ENCODE measurements at places on chromosomes 1 and 21.
A peak's percentile ranks its signal among the peaks of the same experiment; 100 is the strongest.

- no peak for DNase-seq
Measured at GRCh38 chr1:15963968-15964648, 11.8 kb downstream of the ZBTB17 start.

DNA sequence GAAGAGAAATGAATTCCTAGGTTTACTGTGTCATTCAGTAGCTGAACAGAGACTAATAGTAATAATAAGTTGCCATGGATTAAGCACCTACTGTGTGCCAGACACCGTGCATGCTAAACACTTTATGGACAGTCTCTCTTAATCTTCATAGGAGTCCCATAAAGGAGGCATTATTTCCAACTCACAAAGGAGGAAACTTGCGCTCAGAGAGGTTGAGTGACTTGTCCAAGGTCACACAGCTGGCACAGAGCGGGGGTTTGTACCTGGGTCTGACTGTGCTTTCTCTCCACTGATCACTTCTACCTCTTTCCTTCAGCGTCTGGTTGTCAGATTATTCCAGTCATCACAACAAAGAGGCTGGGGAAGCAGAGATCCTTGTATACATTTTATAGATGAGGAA is 91.3 kb downstream of the KIRREL1 start:
- DNase-seq, result no peak

GRCh38 chr1:151499365-151499764 is 11.8 kb upstream of the CGN start:
- peak; percentile 64 for DNase-seq

- DNase-seq, result no peak
Measured at GRCh38 chr1:81377406-81377805, 423.3 kb upstream of the ADGRL2 start.

- no peak for DNase-seq
Measured at GRCh38 chr1:230163205-230163604, 96.2 kb downstream of the GALNT2 start.

- no peak for DNase-seq
Measured at GRCh38 chr1:82401116-82401515, 600.4 kb downstream of the ADGRL2 start.

GRCh38 chr1:88088481-88088880 is 595.6 kb upstream of the PKN2 start:
- DNase-seq, result no peak

GRCh38 chr1:147647796-147648633 is 22.3 kb downstream of the ACP6 start:
- no peak for DNase-seq

GRCh38 chr1:6628971-6629479 is 4.4 kb downstream of the THAP3 start:
- DNase-seq, result no peak

GRCh38 chr21:16587681-16588375 is 858.0 kb downstream of the USP25 start:
- peak; percentile 26 for DNase-seq

GRCh38 chr1:41582004-41582325 is 97.5 kb upstream of the EDN2 start:
- no peak for DNase-seq

DNA sequence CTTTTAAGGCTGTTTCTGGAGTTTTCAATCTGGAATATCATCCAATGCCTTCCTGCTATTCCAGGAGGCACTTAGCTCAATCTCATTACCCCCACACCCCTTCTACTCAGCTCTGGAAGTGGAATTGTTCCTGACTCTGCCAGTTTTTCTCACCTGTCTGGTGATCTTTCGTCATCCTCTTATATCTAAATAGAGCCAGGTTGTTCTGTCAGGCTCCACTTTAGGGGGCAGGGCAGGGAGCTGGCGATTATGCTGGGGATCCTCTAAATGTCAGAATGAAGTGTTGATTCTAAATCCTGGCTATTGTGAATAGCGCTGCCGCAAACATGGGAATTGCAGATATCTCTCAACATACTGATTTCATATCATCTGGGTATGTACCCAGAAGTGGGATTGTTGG is 63.6 kb upstream of the ETV3 start:
- no peak for DNase-seq

DNA sequence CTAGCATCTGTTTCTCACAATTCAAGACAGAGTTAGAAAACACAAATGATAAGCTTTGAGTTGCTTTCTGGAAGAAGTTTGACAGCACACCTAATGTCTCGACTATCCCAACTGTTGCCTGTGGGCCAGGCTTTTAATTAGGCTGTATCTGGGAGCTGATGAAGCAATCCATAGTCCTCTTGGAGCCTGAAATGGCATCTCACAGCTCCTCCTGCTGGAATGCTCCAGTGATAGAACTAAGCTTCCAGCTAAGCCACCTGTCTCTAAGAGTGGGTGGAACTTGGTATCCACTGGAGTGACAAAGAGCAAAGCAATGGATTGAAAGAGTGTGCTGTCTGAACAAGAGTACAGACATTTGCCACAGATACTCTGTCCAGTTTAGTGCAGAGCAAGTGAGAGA is 605.3 kb upstream of the NR5A2 start:
- no peak for DNase-seq

DNA sequence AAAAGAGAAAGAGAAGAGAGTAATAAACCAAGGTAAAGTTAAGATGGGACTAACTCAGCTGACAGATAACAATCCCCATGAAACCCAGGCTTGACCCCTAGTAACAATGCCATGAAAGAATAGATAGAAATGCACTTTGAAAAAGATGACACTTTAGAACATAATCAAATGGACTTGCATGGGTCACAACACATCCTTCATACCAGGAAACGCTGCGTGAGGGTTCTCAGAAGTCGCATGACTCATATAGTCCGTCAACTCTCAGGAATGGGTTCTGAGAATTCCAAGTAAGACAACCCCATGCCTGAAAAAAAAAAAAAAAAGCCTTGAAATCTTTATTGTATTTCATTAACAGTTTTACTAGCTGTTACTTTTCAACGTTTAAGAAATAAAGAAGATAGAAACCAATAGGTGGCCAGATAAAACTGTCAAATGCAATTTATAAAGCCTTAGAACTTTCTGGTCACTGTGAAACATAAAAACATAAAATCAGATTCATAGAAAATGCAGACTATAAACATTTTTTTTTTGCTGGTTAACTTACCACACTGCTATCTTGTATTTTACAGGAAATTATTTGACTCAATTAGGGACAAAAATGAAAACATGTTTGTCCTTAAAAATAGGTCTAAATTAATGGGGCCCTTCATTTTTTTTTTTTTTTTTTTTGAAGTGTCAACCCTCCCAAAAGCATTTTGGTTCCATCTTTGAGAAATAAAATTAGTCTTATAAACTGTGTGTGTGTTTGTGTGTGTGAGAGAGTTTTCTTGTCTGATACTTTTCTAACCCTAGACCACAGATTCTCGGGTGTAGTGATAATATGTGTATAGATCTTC is 202.1 kb downstream of the NCAM2 start:
- DNase-seq, result peak; percentile 2

DNA sequence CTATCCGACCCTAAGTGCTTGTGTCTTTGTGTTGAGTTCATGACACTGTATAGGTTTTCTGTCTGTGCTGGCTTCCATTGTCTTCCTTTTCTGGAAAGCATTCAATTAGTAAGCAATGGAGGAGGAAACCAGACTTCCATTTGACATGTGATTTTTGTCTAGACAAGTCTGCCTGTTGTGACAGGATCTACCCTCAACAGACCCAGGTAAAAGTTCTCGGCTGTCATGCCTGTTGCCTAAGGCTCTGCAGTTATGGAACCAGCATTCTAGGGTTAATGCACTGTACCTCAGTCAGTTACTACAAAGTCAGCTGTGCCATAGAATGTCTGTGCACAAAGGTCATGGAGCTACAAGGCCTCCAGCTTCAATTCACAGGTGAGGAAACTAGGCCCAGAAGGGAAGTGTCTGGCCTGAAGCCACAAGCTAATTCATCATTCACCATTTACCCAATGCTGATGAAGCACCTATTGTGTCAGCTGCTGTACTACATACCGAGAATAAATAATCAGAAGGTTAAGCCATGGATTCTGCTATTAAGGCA is 72.3 kb downstream of the PLPP3 start:
- DNase-seq, result peak; percentile 60

DNA sequence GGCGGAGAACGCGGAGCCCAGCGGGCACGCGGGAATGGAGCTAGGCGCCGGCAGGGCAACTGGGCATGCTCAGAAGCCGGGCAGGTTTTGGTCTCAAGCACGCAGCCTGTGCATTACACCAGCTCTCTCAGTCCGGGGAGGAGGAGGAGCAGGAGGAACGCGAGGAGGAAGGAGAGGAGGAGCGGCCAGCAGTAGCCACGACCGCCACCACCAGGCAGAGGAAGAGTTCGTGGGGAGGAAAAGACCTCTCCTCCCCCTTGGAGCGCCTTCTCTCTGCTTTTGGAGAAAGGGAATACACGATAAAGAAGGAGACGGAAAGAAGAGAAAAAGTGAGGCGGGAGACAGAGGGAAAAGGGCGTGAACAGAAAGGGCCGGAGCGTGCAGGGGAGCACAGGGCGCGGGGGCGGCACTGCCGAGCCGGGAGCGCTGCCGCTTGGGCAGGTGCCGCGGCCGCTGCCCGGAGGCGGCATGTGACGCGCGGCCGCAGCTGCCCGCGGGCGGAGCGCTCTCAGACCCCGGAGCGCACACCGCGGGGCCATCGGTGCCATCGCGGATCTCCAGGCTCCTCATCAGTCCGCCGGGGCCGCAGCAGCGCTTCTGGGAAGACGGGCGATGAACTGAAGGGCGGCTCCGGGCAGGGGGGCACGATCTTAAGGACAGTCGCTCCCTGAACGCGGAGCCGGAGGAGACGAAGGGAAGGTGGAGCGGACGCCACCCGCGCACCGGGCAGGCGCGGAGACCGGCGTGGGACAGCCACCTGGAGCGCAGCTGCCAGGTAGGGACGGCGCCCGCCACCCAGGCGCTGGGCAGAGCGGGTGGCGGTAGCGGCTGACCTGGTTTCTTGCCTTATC is at the start of gene CHRM3:
Gene CHRM3 (plus strand): TSS at position 116 of the 851 bp plus-strand sequence. CDS start 520,884 bp downstream, outside the sequence.
- DNase-seq, result peak; percentile 90

- DNase-seq, result no peak
Measured at GRCh38 chr1:118360817-118361216, 175.8 kb upstream of the SPAG17 start.

- DNase-seq, result no peak
Measured at GRCh38 chr1:103561643-103562395, 9.6 kb upstream of the AMY2B start.

DNA sequence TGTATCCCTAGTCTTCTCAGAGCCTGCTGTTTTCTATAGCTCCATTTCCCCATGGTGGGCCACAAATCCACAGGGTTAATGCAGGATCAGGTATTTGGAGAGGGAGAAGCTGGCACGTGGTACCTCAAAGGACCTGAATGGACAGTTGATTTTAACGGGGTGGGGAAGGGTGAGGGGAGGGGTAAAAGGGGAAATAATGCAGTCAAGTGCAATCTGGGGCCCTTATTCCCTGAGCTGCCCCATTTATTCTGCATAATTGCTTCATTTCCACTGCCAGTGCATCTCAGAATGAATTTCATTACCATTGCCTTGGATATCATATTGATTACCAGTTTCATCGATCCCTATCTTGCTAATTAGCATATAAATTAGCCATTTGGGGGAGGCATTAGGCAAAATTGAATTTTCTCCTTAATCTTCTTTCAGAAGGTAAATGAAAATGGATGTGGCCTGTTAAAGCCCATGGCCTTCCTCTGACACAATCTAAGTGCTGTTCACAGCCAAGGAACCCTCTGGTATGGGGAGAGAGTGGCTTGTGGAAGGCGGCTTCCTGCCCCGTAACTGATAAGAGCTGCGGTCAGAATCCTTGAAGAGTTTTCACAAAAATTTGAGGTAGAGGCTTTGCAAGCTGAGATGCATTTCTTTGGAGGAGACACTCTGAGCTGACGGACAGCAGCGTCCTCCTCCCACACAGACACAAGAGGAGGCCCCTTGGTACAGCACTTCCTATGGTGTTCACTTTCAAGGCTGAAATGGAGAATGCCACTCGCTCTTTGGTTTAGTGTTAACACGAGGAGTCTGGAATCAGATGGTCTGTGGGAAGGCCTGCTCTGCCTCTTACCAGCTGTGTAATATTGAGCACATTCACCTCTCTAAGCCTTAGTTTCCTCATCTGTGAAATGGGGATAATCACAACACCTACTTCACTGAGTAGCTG is 34.4 kb downstream of the PHC2 start:
- DNase-seq, result no peak

DNA sequence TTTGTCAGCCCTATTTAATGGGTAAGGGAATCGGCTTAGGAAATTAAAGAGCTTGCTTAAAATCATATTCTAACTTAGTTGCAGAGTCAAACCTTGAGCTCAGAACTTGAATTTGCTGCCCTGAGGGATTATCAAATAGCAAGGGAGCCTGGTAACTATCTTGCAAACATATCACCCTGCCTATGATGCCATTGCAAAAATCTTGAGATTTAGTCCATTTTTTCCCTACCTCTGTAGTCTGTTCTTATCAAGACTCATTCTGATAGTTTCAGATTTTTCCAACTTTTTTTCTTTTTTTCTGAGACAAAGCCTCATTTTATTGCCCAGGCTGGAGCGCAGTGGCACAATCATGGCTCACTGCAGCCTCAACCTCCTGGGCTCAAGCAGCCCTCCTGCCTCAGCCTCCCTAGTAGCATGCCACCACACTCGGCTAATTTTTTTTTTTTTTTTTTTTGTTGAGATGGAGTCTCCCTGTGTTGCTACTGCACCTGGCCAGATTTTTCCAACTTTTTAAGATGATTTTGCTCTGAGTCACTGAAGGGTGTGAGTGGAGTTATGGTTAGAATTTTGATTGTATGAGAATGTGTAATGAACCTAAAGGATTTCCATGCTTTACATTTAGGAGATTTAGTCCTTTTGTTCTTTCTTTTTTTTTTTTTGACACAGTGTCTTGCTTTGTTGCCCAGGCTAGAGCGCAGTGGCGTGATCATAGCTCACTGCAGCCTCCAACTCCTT is 12.2 kb downstream of the SARS1 start:
- no peak for DNase-seq

GRCh38 chr1:12174924-12175810 is 8.4 kb downstream of the TNFRSF1B start:
- DNase-seq, result peak; percentile 62

DNA sequence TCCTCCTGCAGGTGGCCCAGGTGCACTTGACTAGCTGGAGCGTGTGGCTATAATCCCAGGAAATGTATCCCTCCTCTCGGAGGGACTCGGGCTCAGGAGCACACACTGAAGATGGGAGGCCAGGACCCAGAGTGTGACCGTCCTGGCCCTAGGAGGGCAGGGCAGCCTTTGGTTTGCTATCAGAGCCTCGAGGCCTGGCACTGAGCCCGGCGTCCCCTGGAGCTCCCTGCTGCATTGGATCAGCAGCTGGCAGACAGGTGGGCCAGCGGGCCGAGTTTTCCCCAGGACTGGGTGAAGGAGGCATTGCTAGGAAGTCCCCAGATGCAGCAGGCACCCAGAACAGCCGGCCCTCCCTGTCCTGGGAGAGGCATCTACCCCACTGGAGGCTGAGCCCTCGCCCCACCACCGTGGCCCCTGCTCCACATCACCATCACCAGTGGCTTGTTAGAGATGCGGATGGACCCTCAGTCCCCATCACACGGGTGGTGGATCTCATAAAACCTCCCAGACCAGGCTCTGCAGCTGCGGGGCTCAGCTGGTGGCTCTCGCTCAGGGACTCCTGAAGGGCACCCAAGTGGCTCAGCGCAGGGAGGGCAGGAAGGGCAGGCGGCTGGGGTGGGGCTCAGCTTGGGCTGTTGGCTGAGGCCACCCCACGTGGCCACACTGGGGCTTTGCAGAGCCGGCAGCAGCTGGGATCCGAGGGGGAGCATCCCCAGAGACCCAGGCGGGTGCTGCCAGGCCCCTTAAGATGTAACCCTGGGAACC is 32.7 kb upstream of the POFUT2 start:
- DNase-seq, result no peak

GRCh38 chr1:162942916-162943559 is 82.1 kb upstream of the CCDC190 start:
- no peak for DNase-seq

GRCh38 chr1:3024588-3024987 is 3.3 kb downstream of the ACTRT2 start:
- DNase-seq, result no peak

GRCh38 chr1:29518183-29518835 is 282.0 kb downstream of the PTPRU start:
- DNase-seq, result no peak
